ENCODE measurements at places on chromosomes 5 and 9.

DNA sequence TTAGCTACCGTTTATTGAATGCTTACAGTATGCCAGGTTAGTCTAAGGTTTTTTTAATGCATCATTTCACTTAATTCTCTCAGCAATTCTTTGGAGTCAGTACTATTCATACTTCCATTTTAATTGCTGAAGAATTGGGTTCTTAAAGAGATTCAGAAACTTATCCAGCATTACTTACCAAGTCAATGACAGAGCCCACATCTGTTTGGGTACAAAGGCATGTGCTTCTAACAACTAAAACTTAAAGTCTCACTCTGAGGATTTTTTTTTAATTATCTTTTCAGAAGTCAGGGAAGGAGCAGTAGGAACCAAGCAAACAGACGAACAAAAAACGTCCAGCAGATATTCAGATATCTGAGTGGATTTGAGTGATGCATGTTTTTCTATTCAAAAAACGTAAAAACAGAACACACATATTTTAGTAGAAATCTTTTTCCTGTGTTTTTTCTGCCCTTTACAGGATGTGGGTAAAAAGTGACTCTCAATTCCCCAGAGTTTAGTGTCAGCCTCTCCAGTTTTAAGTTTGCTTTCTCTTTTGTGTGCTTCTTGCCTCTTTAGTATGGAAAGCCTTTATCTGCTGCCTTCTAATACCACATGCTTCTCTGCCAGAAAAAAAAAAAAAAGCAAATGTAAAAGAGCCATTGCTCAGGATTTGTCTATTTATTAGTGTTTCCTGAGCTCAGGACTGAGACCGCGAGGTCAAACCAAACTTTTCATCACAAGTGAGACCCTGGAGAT, 118.0 kb downstream of the PRKACG start:
- no peak for DNase-seq

DNA sequence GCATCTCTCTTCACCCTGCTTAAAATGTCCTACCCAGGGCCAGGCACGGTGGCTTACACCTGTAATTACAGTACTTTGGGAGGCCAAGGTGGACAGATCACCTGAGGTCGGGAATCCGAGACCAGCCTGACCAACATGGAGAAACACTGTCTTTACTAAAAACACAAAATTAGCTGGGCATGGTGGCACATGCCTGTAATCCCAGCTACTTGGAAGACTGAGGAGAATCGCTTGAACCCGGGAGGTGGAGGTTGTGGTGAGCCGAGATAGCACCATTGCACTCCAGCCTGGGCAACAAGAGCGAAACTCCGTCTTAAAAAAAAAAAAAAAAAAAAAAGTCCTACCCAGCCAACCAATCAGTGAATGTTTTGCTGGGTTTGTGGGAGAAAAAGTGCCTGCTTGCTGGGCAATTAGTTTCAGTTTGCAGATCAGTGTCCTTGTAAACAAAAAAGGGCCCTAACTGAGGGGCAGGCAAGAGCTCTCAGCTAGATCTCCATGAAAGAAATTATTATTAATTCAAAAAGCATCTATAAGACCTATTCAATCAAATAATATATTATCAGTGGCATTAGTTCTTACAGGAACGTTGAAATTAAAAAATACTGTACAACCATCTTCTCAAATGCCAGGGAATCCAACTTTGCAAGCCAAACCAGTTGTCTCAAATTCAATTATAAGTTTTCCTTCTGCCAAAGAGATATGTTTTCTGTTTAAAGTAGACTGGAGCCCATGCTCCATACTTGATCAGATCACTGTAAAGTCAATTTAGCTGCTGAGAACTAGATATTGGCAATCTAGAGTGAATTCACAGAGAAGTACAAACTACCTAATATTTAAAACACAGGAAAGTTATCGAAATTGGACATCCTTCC, 3.9 kb downstream of the MEGF9 start:
- peak; percentile 86 for DNase-seq

GRCh38 chr9:16290169-16290568, 580.3 kb downstream of the BNC2 start:
- no peak for DNase-seq

GRCh38 chr5:59698207-59699178, 195.0 kb downstream of the PDE4D start:
- no peak for DNase-seq

- no peak for DNase-seq
Measured at GRCh38 chr9:120032639-120033038, 547.3 kb downstream of the CDK5RAP2 start.

DNA sequence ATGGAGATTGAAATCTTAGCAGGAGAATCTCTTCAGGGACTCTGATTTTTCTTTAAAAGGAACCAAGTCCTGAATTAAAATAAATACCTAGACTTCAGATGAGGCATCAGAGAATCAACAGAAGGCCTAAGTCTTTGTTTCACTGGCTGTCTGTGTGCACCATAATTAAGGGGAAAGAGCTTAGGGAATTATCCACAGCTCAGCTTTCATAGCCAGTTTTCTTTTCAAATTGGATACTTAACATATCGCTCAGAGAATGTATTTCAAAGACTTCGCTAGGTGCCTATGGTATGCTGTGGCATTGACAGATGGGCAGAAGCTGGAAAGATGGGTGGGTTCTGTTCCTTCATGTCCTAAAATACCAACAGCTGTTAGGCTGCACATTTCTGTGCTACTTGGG, 325.8 kb downstream of the TMEM38B start:
- no peak for DNase-seq

DNA sequence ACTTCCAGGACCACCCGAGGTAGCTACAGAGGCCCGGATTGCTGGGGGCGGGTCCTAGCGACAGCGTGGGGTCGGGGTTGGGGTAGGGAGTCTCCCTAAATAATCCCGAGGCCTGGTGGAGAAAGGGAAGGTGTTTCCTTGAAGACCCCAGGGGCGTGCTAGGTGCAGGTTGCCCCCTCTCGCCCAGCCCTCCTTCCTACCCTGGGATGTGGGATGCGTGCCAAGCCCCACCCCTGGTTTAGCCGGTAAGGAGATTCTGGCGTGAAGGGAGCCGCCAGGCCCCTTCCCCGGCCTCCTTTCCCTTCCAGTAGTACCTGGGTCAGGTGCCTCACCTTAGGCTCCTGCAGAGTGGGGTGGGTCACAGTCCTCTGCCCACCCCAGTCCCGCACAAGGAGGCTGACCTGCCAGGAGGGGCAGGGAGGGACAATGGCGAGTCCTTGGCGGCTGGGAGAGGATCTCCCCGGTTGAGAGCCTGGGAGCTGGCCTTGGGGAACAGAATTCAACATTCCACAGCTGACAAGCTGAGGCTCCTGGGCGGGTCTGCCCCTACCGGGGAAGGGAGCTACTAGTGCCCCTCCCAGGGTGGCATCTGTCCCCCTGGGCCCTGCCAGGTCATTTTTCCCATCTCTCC, 674 bp downstream of the TSPAN17 start:
- peak; percentile 52 for DNase-seq

DNA sequence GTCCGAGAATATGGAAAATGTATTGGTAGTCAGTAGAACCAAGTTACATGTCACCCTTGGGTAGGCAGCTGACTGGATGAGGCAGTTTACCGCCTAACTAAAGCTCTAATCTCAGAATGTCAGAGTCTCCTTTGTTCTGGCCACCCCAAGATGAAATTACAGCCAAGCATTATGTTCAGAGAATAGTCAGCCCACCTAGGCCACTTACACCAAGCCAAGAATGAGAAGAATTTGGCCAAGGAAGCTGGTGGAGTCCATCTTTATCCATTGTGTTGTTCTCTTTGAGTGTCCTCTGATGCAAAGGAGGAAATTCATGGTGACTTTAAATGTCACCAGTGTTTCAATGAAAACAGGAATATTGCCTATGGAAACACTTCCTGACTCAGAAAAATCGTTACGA, 275.1 kb upstream of the MAP3K1 start:
- DNase-seq, result no peak

DNA sequence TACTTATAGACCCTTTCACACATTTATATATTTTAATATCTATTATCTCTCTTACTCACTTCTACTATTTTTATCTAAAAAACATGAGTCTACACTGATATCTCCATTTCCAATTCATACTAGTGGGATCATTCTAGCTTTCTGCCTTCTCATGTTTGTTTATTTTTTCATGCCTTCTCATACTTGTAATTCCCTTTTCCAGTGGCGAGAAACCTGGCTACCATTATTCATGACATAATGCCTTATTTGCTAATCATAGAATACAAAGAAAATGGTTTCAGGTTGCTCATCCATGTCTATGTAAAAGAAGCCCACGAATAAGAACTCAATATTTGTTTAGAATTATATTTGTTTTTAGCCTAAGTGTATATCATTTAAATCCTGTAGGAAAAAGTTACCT, 232.7 kb upstream of the ACTBL2 start:
- no peak for DNase-seq

DNA sequence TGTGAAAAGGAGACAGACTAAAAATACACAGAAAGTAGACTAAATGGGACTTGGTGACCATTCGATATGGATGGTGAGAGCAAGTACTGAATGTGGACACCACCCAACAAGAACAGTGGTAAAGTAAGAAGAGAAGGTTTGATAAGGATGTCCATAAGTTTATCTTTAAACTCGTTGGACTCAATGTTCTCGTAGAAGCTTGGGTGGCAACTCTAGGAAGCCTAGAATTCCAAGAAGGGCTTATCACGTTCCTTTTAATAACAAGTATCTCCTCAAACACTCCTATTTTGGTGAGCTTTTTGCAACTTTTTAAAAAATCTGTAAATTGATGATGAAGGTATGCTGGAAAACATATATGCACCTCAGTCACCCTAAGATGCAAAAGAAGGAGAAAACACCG, 108.6 kb upstream of the CDH6 start:
- no peak for DNase-seq

DNA sequence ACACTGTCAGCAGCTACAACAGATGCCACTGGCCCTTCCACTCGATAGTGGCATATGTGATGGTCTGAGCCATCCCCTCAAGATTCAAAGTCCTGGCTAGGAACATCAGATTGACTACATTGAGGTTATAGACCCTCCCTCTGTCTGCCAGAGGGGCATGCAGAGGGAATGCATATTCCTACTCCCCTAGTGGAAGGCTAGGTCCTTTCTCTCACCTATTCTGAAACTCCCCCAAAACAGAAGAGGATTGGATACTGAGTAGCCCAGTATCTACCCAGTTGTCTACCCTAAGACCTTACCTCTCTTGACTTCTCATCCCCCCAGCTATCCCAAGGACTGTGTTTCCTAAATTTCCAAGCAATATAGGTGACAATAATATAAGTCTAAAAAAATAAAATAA, 78.5 kb upstream of the PDE4D start:
- no peak for DNase-seq

GRCh38 chr5:160233215-160233614, 3.9 kb downstream of the FABP6 start:
- DNase-seq, result no peak

GRCh38 chr9:13750061-13750460, 470.6 kb upstream of the MPDZ start:
- no peak for DNase-seq

DNA sequence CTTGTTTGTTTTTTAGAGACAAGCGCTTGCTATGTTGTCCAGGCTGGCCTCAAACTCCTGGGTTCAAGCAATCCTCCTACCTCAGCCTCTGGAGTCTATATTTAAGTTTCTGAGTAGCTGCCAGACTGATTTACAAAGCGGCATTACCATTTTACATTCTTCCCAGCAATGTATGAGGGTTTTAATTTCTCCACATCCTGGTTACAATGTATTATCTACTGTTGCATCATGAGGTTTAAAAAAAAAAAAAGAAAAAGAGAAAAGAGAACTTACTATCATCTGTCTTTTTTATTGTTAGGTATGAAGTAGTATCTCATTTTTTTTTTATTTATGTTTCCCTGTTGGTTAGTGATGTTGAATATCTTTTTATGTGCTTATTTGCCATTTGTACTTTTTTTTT, 18.9 kb upstream of the CLINT1 start:
- no peak for DNase-seq

DNA sequence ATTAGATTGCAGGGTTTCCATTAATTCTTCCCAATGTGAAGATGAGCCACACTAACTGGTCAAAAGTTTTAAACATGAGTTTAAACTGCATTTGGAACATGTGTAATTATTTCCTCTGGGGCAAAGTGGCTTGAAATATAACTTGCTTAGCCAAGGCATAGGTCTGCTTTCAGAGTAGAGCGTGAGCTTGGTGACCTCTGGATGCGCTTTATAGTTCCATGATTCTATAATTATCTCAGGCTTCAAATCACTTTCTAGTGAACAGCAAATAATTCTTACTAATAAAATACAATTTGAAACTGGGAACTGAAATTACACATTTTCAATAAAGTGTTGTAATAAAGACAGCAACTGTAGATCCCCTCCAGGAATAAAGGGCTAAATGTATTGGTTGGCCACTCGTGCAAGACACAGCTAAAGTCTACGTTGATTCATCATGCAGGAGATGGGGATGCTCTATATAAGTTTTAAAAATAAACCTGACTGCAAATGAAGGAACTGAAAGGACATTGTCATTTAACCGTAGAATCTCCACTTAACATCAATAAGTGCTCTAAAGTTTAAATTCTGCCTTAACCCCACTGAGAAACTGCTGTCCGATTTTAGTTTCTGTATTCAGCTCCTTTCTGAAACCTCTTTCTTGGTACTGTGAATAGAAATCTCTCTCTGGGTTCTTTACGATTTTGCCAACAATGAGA, 460.0 kb downstream of the PSAT1 start:
- DNase-seq, result no peak

- DNase-seq, result no peak
Measured at GRCh38 chr9:95985440-95986055, 110.1 kb downstream of the ERCC6L2 start.

Data from A673 (cell line).